Ammon's horn (tissue), 1 donor: ENCODE measurements at places on chromosomes 2 and 18.

- DNase-seq = no peak
Observed at GRCh38 chr2:235860871-235861270, 307.3 kb downstream of the GBX2 start.

DNA sequence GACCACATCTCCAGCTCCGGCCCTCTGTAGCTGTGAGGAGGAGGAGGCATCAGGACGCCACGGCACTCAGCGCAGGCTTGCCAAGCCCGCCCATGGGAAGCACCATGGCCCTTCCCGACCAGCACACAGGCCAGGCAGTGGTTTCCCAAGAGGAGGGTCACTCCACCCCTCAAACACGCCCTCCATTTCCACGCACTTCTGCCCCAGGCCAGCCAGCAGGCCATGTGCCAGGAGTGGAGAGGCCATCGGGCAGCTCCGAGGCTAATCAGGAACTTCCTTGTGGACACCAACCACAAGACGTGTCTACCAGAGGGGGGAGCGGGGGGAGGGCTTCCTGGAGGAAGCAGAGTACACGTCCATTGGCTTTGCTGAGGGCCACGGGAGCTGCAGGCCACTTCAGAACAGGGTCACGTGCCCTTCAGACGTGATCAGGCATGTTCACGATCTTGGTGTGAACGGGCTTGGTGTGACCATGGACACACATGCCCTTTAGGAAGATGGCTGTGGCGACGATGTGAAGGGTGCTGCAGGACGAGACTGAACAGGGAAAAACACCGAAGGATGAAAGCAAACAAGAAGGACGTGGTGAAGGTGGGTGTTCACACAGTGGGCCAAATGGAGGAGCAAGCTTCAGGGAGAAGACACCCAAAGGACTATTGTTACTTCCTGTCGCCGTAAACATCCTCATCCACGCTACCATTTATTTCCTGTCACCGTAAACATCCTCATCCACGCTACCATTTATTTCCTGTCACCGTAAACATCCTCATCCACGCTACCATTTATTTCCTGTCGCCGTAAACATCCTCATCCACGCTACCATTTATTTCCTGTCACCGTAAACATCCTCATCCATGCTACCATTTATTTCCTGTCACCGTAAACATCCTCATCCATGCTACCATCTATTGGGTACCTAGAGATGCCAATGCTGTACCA, 6.5 kb upstream of the MTERF4 start:
- DNase-seq = no peak

DNA sequence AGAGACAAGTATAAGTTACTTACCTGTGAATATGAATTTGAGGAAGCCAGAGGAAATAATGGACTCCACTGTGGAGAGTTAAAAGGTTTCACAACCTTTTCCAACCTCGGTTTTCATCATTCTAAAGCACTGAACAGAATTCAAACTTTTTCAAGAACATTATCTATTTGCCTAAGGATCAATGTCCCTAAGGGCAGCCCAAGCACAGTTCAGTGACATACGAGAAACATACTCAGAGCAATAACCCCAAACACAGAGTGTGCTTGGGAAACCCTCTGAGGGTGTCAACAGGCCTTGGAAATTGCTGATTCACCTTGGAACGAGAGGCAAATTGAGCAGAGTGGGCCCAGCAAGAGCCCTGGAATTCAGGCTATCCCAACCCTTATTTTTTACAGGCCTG, at the start of gene ABCB11:
ABCB11 (minus strand) TSS at position 123 of the 400 bp plus-strand sequence. CDS start 13,199 bp downstream, outside the sequence.
- DNase-seq = no peak

DNA sequence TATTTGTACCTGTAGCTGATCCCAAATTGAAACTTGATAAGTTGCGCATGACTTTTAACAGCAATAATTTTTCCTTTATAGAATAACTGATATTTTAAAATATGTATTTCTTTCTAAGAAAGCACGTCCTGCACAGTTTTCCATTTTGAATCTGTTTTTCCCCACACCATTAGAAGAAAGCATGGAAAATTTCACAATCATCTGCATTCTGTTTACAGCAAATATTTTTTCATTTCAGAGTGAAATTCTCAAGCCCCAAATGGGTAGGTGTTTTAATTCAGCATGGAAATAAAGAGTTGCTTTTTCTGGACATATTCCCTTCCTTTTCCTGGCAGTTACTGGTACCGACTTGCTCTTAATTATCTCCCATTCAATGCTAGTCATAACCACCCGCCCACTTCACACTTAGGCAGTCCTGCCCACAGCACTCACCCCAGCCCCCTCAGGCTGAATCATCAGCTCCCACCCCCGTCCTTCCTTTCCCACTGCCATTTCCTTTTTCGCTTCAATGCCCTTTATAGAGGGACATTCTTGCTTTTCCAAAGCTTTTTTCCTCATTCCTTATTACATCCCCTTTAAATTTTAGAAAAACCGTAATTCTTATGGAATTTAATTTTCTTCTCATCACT, 89.2 kb upstream of the GLS start:
- DNase-seq = peak; percentile 64

DNA sequence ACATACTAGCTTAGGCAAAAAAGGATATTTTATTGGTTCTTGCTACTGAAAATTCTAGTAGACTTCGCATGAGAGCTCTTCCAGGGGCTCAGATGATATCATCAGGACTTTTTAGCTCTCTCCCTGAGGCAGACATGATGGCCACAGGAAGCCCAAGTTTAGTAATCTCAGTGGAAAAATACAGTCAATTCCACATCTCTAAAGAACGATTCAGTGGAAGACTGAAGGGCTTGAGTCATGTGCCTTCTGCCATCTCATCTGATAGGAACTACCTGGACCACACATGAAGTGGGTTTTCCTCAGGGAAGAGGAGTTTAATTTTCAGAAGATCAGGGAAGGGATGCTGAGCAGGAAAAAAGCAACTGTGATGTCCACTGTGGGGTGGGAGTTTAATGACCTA, 117.3 kb downstream of the TTC27 start:
- DNase-seq = no peak

GRCh38 chr18:4636967-4637366, 181.9 kb upstream of the DLGAP1 start:
- no peak for DNase-seq

DNA sequence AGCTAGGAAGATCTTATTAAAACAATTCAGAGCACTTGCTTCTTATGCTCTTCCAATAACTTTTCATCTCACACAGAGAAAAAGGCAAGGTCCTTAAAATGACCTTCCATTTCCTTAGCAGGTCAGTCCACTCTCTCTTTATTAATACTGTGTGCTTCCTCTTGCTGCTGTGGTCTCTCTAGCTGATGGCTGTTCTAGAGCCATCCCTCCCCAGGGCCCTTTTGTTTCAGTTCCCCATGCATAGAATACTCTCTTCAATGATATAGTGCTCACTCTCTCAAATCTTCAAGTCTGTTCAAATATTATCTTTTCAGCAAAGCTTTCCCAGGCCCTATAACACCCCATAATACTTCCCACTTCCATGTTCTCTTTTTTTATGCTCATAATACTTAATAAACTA, 469.3 kb downstream of the METTL4 start:
- DNase-seq = no peak

DNA sequence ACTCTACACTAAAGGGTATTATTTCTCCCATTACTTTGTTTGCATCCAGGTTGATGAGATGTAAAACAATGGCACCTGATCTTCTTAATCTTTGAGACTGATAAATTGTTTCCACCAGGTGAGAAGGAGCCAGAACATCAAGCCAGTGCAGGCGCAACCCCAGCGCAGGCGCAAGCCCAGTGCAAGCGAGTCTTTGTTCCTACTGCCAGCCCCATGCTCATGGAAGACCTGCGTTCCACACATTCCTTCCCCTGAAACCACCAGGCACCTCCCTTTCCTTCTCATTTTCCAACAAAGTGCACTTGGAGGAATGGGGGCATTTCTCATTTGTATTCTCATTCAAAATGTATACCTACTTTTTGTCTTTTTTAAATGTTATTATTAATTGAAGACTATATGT, 188.7 kb upstream of the SMAD2 start:
- DNase-seq = no peak

- no peak for DNase-seq
Observed at GRCh38 chr2:109080757-109081156, 48.2 kb upstream of the SH3RF3 start.

GRCh38 chr2:231743376-231744116, 35.2 kb downstream of the PTMA start:
- DNase-seq = no peak

GRCh38 chr2:13001408-13001807, 284.7 kb downstream of the TRIB2 start:
- no peak for DNase-seq

- no peak for DNase-seq
Observed at GRCh38 chr2:159521272-159521671, 95.1 kb downstream of the BAZ2B start.

DNA sequence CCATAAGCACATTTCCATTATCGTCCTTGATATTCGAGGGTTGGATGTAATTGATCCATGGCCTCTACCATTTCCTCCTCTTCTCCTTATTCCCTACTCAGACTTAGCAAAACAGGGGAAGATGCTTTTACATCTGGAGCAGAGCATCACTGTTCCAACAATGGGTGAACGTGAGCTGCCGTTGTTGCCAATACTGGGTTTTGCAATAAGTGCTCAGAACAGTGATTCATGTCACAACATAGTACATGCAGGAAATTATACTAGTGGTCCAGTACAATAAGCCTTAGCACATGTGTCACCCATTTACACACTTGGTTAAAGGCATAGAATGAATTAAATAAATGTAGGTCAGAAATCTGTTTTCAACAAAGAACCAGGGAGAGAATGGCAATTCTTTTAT, 112.4 kb downstream of the DCC start:
- DNase-seq = no peak

DNA sequence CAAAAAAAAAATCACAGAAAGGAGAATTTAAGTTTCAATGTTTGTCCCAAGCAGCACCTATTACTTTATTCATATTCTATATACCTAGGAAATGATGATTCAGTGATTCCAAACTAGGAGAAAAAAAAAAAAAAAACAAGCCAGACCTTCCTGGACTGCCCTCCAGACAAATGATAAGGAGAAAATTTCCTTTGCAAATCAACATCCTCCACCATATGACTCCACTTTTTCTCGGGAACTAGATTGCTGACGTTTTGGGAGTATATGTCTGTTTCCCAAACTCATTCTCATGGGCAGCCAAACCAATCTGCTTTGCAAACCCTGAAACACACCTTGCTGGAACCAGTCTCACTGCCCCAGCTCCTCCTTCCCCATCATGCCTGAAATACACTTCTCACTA, 16.8 kb downstream of the AP1S3 start:
- no peak for DNase-seq

- no peak for DNase-seq
Observed at GRCh38 chr18:35919179-35919578, 53.3 kb upstream of the RMP24 start.

GRCh38 chr2:120450196-120450820, 104.4 kb downstream of the INHBB start:
- no peak for DNase-seq

DNA sequence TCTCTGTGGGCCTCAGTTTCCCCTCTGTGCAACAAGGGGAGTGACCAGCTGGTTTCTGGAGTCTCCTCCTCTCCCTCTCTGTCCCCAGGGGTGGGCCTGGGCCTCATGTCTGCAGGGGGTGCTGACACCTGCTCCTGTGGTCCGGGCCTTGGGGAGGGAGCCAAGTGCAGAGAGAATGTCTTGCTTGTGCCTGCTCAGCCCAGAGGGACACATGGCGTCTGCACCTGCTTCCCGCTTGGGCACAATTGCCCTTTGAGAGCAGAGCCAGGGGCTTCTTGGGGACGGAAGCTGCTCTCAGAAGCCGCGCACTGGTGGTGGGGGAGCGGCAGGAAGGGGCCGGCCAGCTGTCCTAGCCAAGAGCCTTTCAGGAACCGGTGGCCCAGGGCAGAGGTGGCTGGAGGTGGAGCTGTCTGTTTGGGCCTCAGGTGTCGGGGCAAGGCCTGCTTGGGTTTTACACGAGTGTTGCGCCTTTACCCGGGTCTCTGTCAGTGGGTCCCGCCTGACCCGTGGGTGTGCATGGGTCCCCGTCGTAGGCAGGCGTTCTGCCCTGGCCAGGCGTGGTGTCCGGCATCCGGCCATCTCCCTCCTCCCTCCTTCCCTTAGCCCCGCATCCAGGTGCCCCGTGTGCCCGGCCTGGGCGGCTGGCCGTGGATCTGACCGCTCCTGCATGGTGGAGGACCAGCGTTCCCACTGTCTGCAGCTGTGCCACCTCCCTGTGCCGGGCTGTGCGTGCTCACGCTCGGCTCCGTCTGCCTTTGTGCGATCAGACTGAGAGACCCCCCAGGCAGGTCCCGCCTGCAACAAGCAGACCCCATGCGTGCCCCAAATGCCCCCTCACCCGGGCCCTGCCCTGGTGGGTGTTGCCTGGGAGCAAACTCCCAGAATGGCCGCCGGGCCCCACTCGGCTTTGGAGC, 4.0 kb downstream of the NEU4 start:
- DNase-seq = peak; percentile 70

- DNase-seq = no peak
Observed at GRCh38 chr2:38387887-38388286, 10.8 kb upstream of the ATL2 start.

DNA sequence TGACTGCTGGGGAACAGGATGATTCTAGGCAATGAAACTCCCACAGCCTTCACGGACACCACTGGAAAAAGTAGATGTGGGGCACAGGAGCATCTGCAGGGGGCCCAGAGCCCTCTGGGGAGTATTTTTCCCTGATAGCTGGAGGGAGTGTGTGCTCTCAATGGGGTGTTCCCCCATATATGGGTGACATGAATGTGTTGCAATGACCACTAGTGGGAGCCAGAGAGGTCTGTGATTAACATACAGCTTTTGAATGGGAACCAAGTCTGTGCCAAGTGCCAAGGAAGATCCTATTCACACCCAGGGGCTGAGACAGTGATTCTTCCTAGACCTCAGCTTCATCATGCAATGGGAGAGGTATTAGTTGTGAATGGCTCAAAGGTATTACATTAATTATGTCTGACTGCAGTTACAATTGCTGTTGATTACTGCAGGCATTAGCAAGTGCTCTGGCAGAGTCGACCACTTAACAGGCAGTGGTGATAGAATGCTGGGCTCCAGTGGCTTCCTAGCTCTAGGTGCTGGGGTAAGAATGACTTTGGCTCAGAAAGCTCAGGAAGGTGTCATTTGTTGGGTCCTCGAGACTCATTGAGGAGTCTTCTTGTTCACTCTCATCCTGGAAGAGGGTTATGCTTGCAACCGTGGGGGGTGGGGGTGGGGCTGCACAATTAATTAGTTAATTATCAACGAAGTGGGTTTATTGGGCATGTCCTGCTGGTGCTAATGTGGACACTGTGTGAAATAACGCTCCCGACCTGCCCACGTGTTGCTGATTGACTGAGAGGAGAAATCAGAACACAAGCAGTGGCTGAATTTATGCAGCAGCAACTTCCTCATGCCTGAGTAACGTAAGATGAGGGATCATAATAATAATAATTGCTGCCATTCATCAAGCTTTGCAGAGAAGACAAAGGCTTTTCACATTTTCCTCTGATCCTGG, 194.1 kb downstream of the CLIP4 start:
- DNase-seq = peak; percentile 87

DNA sequence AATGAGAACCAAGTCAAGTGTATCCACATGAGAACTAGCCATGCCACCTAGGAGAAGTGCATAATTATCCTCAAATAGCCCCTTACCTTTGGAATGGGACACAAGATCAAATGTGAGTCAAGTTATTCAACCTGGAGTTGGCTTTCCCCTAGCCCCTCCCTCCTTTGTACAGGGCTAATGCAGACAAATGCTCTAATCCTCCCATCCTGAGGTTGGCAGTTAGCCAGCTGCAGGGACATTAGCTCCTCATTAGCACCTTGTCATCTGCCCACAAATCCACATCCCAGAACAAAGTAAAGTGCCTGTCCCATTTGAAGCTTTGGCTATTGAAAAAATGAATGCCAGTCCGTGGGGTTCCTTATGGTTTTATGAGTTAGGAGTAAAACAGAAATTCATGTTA, 294.1 kb upstream of the FANCL start:
- no peak for DNase-seq
